ENCODE measurements at places on chromosomes 7 and 10. TPM values are rescaled to one million over a fixed set of nuclear protein-coding genes. Genes with fewer than 3 reads are reported as not detected.

DNA sequence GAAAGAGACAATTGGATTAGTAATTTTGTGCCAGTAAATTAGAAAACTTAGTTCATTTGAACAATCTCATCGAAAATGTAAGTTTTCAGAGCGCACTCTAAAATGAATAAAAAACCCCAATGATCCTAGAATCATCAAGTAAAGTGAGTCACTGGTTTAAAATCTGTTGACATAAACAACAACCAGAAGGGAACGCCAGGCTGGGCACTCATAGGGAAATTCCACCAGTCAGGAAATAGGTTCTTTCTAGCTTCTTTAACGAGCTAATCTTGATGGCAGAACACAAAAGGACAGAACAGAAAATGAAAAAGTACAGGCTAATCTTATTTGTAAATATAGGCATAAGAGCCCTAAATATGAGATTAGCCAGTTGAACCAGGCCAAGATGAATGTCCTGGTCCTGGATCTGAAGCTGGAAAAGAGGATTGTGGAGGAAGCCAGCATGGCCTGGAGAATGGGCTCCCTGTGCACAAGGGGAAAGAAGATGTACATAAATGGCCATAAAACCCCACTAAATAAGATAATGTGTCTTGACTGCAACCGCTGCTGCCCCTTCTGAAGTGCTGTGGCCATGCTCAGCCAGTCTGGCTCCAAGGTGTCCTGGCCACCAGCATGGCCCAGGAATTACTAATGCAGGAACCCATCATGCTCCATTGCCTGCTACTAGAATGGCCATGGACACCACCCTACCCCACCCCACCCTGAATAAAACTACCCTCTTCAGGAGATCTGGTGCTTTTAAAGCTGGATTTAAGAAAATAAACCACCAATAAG, 114.0 kb downstream of the WDFY4 start:
- H3K4me3 ChIP-seq = no peak overlapping the region
- no peak for DNase-seq
- no peaks in the 10 kb centered on the region for H3K4me1 ChIP-seq
- no peaks in the 10 kb centered on the region for H3K27me3 ChIP-seq
- no peaks in the 10 kb centered on the region for H3K36me3 ChIP-seq
- H3K27ac ChIP-seq = no peak overlapping the region

DNA sequence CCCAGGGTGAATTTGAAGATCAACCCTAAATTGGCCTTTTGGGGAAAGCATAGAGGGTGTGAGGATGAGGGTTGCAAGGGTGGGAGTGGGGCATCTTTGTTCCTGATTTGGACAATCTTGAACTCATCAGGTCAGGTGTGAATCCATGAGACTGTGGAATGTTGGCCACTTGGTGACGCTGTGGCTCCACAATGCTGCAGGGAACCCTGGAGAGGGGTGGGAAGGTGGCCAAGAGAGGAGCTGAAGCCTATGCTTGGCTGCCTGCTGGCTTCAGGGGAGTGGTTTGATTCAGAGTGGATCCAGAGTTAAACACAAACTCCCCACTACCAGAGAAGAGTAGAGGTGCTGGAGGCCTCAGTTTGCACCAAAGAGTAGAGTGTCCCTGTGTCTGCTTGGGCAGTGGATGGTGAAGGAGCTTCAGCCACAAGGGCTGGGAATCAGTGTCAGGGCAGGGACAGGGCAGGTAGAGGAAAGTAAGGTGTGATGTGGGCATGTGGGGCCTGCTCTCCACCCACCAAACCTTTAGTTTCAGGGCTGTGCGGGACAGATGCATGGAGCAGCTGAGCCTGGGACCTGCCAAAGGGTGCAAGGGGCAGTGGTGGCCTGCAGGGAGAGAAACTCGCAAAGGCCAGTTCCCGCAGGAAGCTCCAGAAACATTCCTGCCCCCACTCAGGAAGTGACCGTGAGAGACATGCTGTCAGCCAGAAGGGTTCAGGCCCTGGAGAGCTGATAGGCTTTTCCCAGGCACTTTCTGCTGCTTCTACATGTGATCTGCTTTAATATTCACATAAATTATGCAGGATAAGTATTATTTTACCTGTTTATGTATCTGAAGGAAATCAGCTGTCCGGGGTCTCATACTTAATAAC, 81.0 kb upstream of the PRSS58 start:
- no peaks in the 10 kb centered on the region for H3K36me3 ChIP-seq
- H3K4me3 ChIP-seq = no peak overlapping the region
- no peak overlapping the region for H3K27ac ChIP-seq

GRCh38 chr7:135147341-135147898, 452 bp upstream of the TMEM140 start:
- H3K4me3 ChIP-seq = no peak overlapping the region
- H3K36me3 ChIP-seq = no peaks in the 10 kb centered on the region
- H3K4me1 ChIP-seq = no peaks in the 10 kb centered on the region
- DNase-seq = no peak
- H3K27ac ChIP-seq = no peak overlapping the region
- no peaks in the 10 kb centered on the region for H3K27me3 ChIP-seq

DNA sequence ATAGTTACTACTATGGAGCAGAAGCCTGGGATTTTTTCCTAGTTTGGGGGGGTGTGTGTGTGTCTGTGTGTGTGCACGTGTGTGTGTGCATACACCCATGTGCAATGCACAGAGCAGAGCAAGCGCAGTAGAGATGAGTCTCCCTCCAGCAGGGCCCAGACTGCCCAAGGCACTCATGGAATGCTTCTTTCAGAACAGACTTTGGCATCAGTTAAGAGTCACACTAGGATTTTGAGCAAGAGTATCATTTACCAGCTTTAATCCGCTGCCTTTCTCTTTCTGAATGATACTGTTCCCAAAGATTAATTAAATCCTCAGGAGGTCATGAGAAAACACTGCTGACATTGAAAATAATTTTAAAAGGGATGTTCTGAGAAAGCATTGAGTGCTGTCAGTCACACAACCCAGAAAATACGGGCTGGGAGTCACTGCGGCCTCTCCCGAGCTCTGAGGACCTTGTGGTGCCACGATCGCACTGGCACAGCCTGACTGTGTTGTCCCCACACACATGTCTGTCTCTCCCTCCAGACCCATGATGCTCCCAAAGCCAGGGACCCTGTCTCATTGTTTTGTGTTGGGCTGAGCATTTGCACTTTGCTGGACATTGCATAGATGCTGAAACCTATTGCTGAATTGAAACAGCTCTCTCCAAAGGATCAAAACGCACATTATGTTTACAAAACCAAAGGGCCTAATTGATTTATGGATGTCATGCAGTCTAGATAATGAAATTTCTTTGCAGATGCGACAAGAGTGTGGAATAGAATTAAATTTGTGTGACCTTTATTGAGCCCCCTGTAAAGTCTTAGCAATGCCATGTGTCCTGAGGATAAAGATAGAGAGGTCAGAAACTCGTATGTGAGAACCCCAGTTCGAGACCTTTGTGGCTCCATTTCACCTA, 54.7 kb upstream of the FIGNL1 start:
- no peak overlapping the region for H3K27ac ChIP-seq
- H3K4me3 ChIP-seq = no peak overlapping the region
- H3K36me3 ChIP-seq = no peaks in the 10 kb centered on the region
- no peaks in the 10 kb centered on the region for H3K27me3 ChIP-seq

DNA sequence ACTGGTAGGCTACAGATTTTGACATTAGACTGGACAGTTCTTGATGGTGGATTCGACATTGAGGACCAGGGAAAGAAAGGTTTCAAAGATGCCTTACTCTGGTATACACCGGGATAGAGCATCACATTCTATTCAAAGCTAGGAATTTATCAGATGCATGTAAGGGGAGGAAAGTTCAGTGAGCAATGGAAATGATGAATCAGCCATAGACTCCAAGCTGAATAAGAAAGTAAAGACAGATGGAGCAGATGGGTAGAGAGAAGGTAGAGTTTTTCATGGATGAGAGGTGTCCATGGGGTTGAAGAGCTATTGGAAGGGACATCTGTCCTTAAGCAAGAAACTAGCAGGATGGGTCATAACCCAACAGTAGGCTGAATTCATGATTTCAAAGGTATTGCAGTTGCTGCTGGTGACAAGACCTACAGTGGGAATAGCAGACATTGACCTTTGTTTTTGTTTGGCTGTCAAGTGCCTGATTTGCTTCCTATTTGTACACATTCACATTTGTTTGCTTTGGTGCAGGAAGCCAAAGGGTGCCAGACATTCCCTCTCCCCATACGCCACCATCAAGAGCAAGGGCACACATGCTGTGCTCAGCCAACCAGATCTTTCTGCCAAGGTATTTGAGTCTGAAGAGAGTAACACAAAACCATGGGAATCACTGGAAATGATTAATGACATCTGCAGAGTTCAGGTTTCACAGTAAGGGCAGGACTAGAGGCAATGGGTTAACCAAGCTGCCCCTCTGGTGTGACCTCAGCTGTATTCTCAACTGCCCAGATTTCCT, 8.6 kb upstream of the CACUL1 start:
- H3K4me3 ChIP-seq = no peak overlapping the region
- DNase-seq = no peak
- H3K36me3 ChIP-seq = no peaks in the 10 kb centered on the region
- no peaks in the 10 kb centered on the region for H3K4me1 ChIP-seq

GRCh38 chr10:22791665-22792064, 77.3 kb upstream of the PIP4K2A start:
- no peak overlapping the region for H3K4me3 ChIP-seq
- no peak for DNase-seq
- H3K27me3 ChIP-seq = no peaks in the 10 kb centered on the region
- H3K27ac ChIP-seq = no peak overlapping the region
- no peaks in the 10 kb centered on the region for H3K4me1 ChIP-seq

The AKR1C8 gene
- total RNA-seq = not detected

The STAG3 gene
- 1.2 TPM for total RNA-seq
